ENCODE measurements at places on chromosomes 6 and 20.
A peak's percentile ranks its signal among the peaks of the same experiment; 100 is the strongest.

DNA sequence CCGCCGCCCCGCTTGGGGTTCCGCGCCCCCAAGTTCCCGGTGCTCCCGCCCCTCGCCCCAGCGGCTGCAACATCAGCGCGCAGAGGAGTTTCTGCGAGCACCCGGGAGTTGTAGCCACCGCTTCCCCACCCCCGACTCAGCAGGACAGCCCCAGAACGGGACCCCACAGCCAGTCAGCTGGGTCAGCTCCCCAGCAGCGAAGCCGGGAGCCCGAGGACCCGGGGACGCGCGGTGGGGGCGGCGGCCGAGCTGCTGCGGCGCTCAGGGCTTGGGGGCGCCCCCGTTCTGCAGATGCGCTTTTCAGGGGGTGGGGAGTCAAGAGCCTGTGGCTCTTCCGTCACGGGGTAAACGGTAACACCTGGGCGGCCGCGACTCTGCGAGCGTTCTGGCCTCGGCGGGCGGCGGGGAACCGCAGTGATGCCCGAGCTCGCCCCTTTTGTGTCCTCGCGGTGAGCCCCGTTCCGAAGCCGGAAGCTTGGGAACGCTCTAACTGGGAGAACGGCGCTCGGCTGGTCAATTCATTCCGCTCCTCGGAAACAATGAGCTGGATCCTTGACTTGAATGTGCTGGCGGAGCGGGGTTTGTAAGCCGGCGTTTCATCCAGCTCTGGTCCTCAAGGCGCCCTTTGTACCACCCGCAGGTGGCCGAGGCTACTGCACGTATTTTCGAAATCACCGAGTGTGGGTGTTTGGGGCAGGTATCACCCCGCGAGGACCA, 774 bp downstream of the PLEKHG1 start:
- DNase-seq: peak; percentile 18

GRCh38 chr20:19765913-19766312, 7.9 kb downstream of the RIN2 start:
- no peak for DNase-seq

DNA sequence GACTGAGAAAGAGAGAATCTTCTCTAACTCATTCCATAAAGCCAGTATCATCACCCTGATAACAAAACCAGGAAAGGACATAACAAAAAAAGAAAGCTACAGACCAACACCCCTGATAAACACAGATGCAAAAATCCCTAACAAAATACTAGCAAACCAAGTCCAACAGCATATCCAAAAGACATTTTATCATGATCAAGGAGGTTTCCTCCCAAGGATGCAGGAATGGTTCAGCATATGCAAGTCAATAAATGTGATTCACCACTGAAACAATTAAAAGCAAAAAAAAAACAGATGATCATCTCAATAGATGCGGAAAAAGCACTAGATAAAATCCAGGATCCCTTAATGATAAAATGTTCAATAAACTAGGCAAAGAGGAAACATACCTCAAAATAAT, 24.5 kb upstream of the ALDH8A1 start:
- DNase-seq: no peak

GRCh38 chr6:12813321-12813720, 96.8 kb downstream of the PHACTR1 start:
- no peak for DNase-seq

GRCh38 chr6:164628302-164628931, 681.0 kb downstream of the C6orf118 start:
- DNase-seq: no peak

GRCh38 chr6:8069631-8070284, 5.6 kb upstream of the BLOC1S5 start:
- no peak for DNase-seq

DNA sequence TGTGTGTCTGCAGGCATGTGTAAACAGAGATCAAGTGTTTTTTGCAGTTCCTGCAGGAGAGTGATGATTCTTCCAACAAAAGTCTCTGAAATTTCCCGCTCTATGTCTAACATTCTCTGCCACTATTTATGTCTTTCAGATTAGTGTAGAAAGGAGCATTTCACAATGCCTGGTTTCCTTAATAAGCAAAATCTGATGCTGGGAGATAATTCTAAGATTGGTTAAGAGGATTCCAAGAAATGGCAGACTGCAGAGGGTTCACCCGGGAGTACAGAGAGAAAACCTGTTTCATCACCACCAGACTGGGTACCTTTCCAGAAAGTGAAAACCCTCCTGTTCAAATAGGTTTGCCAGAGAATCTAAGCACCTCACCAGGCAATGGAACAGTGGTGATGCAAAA, 62.7 kb downstream of the FOXC1 start:
- DNase-seq: no peak

DNA sequence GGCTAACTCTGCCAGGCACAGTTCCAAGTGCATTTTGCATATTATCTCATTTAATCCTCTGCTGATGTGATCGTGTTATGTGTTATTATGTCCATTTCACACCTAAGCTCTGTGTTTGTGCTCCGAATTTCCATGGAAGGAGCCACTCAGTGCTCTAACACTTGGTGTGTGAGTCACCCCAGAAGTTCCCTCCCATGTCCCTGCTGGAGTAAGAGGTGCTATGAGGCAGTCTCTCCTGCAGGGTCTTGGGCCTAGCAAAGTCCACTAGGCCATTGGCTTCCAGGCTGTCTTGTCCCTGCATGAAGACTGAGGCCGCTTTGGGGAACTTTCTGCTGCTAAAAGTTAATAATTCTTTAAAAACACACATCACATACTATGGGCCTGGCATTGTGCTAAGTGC, 405.9 kb upstream of the SULF2 start:
- DNase-seq: no peak

- no peak for DNase-seq
Measured at GRCh38 chr20:6994452-6994851, 227.0 kb downstream of the BMP2 start.

DNA sequence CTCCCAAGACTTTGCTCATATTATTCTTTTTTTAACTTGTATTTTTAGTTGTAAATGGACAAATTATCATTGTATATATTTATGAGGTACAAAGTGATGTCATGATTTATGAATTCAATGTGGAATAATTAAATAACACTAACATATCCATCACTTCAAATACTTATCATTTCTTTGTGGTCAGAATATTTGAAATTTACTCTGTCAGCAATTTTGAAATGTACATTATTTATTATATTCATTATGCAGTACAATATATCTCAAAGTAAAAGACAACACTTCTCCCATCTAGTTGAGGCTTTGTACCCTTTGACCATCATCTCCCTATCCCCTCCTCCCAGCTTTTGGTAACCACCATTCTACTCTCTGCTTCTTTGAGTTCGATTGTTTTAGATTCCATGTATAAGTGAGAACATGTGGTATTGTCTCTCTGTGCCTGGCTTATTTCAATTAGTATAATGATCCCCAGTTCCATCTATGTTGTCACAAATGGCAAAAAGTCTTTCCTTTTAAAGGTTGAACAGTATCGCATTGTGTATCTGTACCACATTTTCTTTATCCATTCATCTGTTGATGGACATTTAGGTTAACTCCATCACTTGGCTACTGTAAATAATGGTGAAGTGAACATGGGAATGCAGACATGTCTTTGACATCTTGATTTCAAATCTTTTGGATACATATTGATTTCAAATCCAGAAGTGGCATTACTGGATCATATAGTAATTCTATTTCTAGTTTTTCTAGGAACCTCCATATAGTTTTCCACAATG, 197.2 kb downstream of the KIF6 start:
- no peak for DNase-seq

All from dermis microvascular lymphatic vessel endothelial cell (primary cell).